ENCODE measurements at places on chromosomes 1 and 21. TPM values are rescaled to one million over a fixed set of nuclear protein-coding genes. Genes with fewer than 3 reads are reported as not detected.

GRCh38 chr1:8679929-8680663 is 137.3 kb downstream of the RERE start:
- no peak for ATAC-seq

GRCh38 chr1:229089586-229090208 is 181.2 kb upstream of the RAB4A start:
- ATAC-seq: no peak

- ATAC-seq: peak; percentile 51
Observed at GRCh38 chr1:116724765-116725375, 29.4 kb upstream of the CD2 start.

DNA sequence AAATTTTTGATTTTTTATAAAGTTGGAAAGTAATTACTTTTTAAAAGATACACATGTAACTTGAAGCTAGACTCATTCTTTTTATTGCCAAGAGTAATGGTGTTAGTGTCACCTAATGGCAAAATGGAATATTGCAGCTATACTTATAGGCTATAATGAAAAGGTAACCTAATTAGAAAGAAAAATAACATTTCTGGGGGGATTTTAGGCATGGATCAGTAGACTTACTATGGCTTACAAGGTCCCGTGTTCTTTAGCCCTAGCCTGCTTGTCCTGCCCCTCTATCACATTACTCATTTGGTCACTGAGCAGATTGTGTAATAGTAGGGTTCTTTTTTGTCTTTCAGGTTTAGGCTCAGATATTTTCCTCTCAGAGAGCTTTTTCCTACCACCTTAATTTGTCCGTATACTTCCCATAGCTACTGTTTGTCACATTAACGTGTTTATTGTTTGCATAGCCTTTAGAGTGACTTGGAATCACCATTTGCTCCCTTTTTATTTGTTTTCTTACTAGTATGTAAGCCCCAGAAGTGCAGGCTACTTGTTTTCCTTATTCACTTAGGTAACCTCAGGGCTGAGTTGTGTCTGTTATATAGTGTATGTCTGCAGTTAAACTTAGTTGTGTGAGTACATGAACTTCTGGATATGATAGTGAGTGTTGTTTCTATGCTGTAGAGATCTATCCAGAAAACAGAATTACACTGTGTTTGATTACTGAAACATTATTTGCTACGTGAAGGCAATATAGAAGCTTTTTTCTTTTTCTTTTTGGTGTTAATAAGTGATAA is 58.7 kb downstream of the RABGAP1L start:
- no peak for ATAC-seq

GRCh38 chr1:19219451-19219850 is 9.4 kb upstream of the UBR4 start:
- ATAC-seq: no peak

- ATAC-seq: no peak
Observed at GRCh38 chr1:206498685-206499084, 8.6 kb upstream of the RASSF5 start.

DNA sequence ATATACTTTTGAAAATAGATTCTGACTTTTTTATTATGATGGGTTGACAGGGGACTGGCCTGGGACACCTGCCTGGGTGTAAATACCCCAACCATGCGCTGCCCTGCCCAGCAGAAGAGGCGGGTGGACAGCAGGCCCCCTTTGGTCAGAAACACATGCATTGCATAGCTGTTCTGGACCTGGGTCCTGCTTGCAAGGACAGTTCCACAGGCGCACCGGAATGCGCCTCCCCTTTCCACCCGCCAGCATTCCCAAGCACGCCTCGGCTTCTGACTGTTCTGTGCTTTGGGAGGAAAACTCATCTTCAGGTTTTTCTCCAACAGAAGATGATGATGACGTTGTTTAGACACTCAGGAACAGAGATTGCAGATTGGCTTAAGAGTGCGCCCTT is 428 bp upstream of the ZNF678 start:
- ATAC-seq: no peak

- ATAC-seq: no peak
Observed at GRCh38 chr1:97377432-97378034, 543.3 kb downstream of the DPYD start.

Gene LCK
- total RNA-seq: not detected

DNA sequence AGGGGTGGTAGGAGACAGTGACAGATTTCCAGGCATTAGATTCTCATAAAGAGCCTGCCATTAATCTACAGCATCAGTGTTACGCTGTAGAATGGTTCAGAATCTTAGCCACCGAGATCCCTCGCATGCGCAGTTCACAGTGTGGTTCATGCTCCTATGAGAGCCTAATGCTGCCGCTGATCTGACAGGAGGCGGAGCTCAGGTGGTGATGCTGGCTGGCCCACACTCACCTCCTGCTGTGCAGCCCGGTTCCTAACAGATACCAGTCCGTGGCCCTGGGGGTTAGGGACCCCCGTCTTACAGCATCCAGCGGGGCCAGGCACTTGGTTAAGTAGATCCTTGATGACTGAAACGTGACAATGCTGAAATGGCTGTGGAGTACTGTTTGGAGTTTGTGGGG is 163.6 kb upstream of the C1orf21 start:
- ATAC-seq: no peak

DNA sequence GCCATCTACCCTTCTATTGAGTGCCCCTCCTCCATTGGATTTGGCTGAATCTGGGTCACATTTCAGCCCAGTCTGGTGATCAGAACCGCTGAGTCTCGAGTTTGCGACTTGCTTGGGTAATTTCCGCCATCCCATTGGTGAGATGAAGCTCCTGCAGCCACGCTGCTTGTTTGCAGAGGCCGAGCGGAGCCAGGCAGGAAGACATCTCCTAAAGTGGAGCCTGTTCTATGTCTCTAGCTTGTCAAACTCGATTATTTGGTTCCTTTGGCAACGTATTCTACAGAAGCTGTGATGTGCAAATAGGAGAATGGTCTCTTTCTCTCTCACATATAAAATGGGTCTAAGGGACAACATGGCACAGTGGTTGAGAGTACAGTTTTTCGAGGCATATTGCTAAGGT is 206.8 kb upstream of the PLXNA2 start:
- ATAC-seq: no peak
